COLO829 (cell line): ENCODE measurements at places on chromosomes 7 and 10.

DNA sequence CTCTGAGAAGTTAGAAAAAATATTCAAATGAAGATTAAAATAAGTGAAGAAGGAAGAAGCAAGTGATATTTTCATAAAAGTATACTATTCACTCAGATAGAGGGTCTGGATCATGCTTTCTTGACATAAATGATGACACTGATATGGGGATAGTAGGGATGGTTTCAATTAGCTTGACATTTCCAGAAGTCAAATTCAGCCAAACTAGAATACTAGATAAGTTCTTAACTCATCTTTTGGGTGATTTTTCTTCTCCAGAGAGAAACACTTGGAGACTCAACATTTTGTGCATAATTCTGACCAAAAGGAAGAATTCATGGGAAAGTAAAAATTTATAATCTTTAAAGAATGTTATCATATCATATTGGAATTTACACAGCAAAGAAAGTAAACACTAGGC lies 152.0 kb upstream of the LRGUK start:
- no peak for DNase-seq

- DNase-seq: no peak
Observed at GRCh38 chr7:106369816-106370215, 85.0 kb upstream of the NAMPT start.

GRCh38 chr7:117112640-117113039 lies 159.3 kb downstream of the ST7 start:
- DNase-seq: no peak

- DNase-seq: no peak
Observed at GRCh38 chr10:75417522-75417927, 13.9 kb upstream of the LRMDA start.

DNA sequence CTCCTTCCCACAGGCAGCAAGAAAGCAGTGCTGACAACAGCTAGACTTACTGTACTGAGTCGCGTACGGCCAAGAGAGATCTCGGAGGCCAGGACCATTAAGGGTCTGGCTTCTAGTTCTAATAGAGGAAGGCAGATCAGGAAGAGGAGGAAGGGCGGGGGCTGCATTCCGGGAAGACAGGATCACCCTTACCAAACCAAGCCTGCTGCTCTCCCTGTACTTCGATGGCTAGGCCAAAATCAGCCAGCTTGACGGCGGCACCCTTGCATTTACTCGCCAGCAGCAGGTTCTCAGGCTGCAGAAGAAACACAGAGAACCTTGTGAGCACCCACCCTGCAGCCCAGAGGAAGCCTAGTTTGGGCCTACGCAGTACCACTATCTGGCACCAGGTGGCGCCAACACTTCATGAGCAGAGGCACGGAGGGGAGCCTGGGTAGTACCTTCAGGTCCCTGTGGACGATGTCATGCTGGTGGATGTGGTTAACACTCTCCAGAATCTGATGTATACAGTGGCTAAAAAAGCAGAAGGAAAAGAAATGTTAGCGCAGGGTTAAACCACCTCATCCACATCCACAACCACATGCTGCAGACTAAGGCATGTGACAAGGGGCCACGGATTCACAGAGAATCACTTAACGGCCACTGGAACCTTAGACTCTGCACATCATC lies 25.4 kb downstream of the CAMK2G start:
- peak; percentile 65 for DNase-seq

- DNase-seq: no peak
Observed at GRCh38 chr10:33817605-33818004, 483.1 kb upstream of the NRP1 start.

DNA sequence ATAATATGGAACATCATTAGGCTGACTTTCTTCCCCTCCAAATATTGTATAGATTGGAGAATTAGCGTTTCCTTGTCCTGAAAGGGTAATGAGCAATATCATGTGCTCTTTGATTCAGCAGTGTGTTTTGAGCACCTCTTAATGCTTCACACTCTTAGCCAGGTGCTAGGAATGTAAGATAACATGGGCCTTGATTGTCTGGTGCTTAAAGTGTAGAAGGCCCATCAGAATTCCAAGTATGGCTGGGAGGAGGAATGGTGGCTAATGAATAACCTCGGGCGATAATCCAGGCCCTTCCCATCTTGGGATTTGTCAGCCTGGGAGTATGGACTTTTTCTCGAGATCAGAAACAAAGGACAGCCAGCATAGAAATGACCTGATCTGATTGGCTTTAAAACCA lies 8.6 kb downstream of the TSPAN13 start:
- DNase-seq: no peak

DNA sequence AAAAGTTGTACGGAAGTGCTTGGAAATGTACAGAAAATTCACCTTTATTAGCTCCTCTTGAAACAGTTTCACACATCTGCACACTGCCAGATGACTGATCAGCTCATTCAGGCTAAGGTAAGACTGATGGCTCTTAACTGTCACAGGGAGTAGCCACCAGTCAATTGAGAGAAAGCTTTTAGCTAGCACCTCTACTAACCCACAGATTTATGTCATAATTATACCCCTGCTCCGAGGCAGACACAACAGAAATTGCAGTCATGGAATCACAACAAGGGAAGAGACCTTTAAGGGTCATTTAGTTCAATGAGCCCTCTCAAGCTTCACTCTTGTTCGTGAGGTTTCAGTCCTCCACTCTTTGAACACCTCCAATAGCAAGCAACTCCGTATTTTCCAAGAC lies 235.4 kb downstream of the TRIL start:
- no peak for DNase-seq

GRCh38 chr7:1099154-1099542 lies 11.2 kb downstream of the GPER1 start:
- DNase-seq: no peak

DNA sequence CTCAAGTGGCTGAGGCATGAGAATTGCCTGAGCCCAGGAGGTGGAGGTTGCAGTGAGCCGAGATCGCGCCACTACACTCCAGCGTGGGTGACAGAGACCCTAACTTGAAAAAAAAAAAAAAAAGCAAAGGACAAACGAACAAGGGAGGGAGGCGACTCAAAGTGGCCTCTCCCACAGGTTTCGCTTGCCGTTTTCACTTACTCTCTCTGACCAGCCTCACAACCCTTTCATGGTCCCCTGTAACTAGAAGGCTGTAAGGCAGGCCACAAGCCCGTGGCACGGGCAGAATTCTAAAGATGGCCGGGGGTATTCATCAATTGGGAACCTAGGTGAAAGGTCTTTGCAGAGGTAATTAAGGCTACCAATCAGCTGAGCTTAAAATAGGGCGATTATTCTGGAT lies 25.5 kb downstream of the GNA12 start:
- DNase-seq: no peak

DNA sequence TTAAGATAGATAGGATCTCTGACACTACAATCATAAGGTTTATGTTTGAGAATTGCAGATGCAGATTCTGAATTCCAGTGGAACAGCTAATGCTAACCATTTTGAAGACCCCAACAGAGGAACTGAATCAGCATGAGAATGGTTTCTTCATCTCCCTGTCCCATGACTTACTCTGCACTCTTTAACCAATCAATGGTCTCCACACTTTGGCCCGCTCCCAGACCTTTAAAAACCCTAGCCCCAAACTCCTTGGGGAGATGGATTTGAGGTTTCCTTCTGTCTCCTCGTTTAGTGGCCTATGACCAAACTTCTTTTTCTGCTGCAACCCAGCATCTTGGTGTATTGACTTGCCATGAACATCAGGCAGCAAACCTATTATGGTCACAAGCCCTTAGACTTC lies 804.9 kb downstream of the LRMDA start:
- no peak for DNase-seq

DNA sequence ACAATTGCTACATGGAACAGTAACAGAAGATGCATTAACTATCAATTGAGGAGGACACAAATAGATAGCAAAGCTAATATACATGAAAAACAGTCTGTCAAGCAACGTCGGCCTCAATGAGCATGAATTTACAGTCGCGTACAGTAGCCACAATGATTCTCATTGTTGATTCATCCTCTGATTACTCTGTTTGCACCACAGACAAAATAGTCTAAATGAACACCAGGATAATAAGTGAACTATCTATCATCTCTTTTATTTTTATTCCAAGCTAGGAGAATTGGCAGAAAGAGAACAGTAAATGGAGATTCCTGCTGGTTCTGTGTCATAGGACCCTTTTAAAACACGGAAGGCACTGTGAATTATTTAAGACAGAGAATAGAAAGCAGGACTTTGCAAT lies 108.5 kb downstream of the EVX1 start:
- DNase-seq: peak; percentile 77

GRCh38 chr7:122402235-122402634 lies 97.7 kb upstream of the FEZF1 start:
- peak; percentile 32 for DNase-seq

DNA sequence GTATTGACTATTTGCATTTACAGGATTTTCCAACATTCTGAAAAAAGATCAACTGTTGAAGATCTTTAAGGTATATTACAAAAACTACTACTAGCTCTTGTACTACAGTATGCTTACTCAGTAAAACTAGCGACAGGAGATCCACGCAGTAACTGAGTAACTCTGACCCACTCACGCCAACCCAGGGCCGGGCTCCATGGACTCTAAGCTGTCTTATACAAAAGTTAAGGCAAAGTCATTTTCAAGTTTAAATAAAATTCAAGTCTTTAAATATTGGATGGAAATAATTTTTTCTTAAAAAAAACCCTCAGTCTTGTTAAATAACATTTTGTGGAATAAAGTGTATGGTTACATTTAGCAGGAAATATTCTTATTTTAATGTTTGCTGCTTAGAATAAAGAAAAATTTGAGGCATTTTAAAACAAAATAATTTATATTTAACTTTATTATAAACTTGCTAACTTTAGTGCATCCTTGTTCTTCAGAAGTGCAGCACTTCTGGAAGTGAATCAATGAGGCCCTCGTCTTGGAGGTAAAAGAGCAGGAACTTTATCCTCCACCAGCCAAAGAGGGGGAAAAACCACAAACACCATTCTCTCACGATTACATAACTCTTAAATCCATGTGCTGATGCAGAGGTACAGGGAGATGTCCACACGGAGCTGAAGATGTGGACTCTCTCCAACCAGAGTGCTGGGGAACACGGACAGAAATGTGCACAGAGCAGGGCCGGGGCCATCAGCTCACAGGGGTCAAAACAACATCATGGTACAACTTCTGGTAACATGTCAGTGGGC lies 119.9 kb downstream of the LARP4B start:
- no peak for DNase-seq

- DNase-seq: no peak
Observed at GRCh38 chr10:33402220-33403073, 68.0 kb upstream of the NRP1 start.

DNA sequence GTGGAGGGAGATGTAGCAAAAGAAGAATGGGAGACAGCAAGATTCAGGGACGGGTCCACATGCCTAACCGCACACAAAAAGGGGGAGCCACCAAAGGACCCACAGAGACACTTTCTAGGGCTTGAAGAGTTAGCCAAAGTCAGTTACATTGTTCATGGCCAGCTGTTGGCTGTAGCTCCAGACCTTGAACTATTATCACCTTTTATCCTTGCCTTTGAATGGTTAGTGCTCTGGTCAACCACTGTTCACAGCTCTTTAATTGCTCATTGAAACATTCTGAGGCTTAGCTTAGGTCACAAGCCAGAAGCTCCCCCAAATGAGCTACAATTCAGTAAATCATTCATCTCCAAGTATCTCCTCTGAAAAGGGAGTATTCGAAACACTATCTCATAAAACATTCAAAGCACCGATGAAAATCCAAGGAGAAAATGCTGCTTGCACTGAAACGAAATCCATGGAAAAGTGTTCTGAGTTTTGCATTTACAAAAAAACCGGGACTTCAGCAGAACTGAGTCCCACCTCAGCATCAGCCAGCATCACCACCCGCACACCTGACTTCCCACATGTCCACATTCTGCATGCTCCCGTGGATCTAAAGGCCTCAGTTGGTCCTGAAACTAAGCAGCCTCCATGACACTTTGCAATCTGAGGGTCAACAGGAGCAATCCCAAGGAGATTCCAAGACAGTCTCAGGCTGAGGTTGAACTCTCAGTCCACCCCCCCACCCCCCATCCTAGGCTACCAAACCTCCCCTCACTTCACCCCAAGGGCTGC lies 4.0 kb downstream of the SORBS1 start:
- DNase-seq: no peak

GRCh38 chr10:52318136-52318701 lies 4.1 kb downstream of the DKK1 start:
- DNase-seq: no peak

DNA sequence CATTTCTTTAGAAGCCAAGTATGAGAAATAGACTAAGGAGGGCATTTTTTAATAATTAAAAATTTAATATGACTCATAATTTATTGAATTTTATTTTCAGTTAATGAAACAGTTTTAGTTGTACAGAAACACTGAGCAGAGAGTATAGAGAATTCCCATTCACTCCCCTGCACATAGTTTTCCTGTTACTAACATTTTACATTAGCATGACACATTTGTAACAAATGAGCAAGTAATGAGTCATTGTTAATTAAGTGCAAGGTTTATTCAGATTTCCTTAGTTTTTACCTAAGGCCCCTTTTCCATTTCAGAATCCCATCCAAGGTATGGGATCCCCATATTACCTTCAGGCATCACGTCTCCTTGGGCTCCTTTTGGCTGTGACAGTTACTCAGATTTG lies 271.5 kb upstream of the FZD8 start:
- no peak for DNase-seq

GRCh38 chr7:155206318-155207020 lies 91.2 kb upstream of the INSIG1 start:
- DNase-seq: no peak

GRCh38 chr7:25804154-25804553 lies 347.8 kb upstream of the NFE2L3 start:
- no peak for DNase-seq

- no peak for DNase-seq
Observed at GRCh38 chr10:110158051-110159005, 49.1 kb upstream of the MXI1 start.
